ENCODE measurements at places on chromosomes 11 and 22.

GRCh38 chr22:21038405-21038804, 6.0 kb upstream of the SLC7A4 start:
- no peak for DNase-seq

GRCh38 chr11:118046964-118047700, 29.7 kb upstream of the TMPRSS4 start:
- DNase-seq, result no peak

- no peak for DNase-seq
Measured at GRCh38 chr11:48006301-48006992, 26.1 kb downstream of the PTPRJ start.

DNA sequence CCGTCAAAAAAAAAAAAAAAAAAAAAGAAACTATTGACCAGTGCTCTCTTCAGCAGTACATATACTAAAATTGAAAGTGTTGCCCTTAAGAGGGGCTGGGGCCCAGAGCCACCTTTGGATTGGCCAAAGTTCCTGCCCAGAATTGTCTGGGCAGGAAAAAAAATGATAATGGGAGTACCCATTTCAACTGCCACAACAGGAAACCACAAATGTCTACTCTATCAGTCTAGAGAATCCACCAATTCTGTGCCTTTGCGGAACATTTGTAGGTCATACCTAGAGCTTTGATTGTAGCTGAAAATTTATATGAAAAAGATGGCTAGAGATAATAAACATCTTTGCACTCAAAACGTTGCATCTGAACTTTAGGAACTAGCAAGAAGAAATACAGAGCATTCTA, 69.4 kb downstream of the FAM76B start:
- DNase-seq, result no peak

DNA sequence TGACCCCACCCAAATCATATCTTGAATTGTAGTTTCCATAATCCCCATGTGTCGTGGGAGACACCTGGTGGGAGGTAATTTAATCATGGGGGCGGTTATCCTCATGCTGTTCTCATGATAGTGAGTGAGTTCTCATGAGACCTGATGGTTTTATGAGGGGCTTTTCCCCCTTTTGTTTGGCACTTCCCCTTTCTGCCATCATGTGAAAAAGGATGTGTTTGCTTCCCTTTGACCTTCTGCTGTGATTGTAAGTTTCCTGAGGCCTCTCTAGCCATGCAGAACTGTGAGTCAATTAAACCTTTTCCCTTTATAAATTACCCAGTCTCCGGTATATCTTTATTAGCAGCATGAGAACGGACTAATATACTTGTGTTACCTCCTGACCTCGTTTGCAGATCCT, 156.6 kb upstream of the MTNR1B start:
- no peak for DNase-seq

DNA sequence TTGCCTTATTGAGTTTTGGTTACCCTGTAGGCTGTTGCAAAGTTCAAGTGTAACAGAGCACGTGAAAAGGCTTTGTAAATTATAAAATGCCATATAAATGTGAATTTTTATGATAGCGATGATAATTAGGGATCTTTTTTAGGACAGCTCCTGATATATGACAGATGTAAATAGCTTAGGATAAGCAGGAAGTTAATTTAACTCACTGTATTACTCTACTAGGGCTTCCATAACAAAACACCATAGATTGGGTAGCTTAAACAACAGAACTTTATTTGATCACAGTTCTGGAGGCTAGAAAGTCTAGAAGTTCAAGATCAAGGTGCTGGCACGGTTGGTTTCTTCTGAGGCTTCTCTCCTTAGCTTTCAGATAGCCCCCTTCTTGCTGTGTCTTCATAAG, 17.0 kb upstream of the PDE3B start:
- DNase-seq, result no peak

DNA sequence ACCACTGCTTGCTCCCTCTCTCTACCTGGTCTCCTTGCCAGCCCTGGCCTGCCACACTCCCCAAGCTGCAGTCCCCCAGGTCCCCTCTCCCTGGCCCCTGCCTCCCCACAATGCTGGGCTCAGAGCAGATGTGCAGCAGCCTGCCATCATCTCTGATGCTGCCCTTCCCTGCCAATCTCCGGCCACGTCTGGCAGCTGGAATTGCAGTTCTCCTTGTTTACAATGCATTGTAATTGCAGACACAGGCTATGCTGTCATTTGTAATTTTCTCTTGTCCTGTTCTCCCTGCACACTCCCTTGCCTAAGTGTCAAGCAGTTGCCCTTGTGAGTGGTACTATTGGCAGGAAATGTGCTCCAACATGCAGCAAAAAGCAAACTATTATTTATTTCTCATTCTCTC, 222.3 kb downstream of the NTM start:
- DNase-seq, result no peak

- no peak for DNase-seq
Measured at GRCh38 chr22:44588348-44588747, 90.3 kb upstream of the RTL6 start.

DNA sequence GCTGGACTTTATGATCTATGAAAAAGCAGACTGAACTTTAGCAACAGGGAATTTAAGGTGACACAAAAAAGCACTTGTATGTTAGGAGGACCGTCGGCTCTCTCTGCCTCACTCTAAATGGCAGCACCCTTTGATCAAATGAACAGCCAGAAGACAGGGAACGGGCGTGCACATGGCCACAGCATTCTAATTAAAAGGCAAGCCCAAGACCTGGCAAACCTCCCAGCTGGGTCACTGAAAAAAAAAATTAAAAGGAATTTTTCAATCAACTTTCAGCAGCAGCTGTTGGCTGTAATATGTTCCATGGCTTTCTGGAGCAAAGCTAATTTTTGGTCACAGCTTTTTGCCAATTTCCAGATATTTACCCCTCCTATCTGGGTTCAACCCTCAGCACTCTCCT, 116.5 kb downstream of the C11orf58 start:
- no peak for DNase-seq

GRCh38 chr11:78420255-78420764, 2.7 kb upstream of the GAB2 start:
- DNase-seq, result no peak

GRCh38 chr11:69470301-69470700, 11.2 kb upstream of the LINC01488 start:
- no peak for DNase-seq

GRCh38 chr22:46051646-46052045, 74.7 kb upstream of the WNT7B start:
- DNase-seq, result no peak

- DNase-seq, result no peak
Measured at GRCh38 chr11:22775248-22775647, 54.4 kb downstream of the SVIP start.

DNA sequence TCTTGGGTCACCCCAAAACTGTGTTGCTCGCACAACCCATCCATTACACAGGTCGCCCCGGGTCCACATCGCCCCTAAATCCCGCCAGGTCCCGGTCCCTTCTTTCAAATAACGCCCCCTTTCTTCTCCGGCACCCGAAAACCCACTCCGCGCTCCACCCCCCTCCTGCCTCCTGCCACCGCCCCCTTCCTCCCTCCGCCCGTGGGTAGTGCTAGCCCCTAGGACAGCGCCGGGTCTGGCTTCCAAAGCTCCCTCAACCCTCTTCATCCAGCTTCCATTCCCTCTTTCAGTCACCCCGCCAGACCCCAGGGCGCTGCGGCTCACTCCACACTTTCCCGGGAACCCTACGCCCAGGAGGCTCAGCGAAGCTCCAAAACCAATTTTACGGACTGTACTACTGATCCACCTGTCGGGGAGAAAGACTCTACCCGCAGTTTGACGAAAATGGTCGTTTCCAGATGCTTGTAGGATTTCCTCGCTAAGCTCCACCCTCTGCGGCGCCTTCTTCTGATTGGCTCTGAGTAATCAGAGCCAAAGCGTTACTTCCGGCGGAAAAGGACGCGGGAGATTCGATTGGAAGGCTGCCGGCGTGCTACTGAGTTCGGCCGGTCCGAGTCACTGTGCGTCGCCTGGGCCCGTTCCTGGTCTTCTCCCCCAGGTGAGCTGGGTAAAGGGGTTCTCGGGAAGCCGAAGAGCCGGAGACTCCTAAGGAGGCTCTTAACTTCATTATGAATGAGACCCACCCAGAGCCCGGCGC, at the start of gene DDIAS:
DDIAS (plus strand) TSS at position 572 of the 757 bp plus-strand sequence. CDS start 13,003 bp downstream, outside the sequence.
- DNase-seq, result peak; percentile 95

GRCh38 chr22:31233001-31233400, 20.9 kb downstream of the LIMK2 start:
- DNase-seq, result no peak

DNA sequence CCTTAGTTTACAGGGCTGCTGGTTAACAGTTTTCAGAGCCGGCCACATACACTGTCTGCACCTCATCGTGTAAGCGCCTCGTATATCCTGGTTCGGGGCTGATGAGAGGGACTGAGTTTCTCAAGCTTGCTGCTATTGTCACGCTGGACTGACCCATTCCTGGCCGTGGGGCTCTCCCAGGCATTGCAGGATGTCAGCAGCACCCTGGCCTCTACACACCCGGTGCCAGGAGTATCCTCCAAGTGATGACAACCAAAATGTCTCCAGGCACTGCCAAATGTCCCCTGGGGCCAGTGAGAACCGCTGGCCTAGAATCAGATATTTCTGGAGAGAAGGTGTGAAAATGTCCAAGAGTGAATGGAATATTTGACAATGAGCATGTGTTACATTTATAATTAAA, 82.8 kb downstream of the ST3GAL4 start:
- no peak for DNase-seq

- no peak for DNase-seq
Measured at GRCh38 chr11:10823152-10823579, 14.4 kb upstream of the EIF4G2 start.

DNA sequence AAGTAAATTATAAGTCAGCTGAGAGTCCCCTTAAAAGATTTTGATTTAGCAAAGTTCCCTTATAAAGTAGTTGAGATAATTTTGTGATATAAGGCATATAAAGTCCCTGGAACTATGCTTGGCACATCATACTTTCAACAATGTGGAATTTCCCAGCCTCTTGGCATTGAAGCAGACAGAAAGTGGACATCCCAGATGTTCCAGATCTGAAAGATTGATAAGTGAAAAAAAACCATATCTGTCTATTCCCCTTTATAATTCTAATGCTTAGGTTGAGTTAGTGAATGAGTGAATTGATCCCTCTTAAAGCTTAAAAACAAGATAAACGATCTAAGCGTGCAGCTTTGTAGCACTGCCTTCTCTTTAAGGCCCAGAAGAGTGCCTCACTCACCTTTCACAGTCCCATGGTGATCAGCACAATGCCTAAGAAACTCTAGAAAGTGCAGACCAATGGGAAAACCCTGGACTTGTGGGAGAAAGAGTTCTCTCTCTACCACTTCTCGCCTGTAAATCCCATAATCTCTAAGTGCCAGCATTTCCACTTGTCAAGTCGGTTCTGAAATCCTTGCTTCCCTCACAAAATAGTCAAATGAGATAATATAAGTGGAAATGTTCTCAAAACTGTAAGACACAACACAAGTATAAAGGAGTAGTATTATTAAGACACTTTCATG, 17.8 kb downstream of the FIBIN start:
- no peak for DNase-seq

DNA sequence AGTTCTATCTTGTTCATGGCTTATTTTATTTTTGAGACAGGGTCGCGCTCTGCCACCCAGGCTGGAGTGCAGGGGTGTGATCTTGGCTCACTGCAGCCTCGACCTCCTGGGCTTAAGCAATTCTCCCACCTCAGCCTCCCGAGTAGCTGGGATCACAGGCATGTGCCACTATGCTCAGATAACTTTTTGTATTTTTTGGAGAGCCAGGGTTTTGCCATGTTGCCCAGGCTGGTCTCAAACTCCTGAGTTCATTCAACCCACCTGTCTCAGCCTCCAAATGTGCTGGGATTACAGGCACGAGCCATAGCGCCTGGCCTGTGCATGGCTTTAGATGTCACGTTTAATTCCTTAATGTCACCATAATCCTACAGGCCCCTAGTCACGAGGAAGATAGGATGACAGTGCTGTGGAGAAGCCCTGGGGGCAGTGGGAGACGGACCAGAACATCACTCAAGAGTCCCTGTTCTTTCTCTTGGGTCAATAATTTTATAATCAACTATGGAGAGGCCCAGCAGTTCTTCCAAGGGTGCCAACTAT, 99.5 kb downstream of the RDX start:
- DNase-seq, result no peak

DNA sequence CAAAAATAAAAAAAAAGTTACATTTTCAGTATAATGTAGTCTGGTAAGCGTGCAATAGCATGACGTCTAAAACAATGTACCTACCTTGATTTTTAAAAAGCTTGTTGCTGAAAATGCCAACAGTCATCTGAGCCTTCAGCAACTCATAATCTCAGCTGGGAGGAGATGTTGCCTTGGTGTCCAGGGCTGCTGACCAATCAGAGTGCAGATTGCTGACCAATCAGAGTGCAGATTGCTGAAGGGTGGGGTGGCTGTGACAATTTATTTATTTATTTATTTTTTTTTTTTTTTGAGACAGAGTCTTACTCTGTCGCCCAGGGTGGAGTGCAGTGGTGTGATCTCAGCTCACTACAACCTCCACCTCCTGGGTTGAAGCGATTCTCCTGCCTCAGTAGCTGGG, 17.8 kb downstream of the ZBED4 start:
- DNase-seq, result no peak

GRCh38 chr11:66867425-66868040, 10.7 kb downstream of the LRFN4 start:
- no peak for DNase-seq

DNA sequence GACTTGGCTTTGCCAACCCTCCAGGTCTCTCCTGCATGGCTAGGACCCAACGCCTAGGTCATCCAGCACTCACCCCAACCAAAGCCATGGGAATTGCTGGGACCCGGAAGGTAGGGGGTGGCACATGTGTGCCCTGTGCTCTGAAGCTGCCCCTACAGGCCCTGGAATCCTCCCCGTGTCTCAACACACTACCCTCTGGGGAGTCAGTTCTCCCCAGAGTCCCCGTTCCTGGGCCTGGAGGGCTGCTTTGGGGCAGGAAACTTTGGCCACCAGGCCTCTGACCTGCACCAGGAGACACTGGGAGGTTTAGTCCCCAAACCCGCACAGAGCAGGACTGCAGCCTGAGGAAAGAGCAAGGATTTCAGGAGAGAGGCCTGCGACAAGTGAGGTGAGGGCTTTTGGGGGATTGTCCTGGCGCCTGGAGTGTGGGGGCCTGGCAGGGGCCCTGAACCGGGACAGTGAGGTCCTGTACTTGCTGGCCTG, 495 bp upstream of the IFITM1 start:
- no peak for DNase-seq

DNA sequence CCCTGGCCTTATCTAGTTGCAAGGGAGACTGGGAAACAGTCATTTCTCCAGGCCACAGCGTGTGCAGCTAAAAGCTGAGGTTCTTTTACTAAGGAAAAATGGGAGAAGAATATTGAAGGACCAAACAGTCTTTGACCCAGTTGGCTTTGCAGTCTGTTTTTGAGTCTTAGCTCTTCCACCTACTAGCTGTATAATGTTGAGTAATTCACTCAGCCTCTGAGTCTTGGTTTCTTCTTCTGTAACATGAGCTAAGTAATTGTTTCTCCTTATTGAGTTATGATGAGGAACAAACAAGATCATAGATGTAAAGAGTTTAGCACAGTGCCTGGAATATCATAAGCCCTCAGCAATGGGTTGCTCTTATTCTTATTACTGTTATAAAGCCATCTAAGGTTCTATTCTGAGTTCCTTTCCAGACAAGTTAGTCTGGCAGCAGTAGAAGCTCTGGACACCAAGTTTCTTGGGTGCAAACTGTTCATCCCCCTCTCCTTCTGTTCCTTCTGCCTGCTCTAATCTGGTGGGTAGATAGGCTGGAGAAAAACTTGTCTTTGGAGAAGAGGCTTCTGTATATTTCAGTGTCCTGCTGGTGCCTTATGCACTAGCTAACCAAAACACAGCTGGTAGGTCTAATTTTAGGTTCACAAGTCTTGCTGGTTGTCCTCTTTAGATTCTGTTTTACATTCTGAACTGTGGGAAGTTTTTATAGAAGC, 13.5 kb downstream of the TRIM44 start:
- DNase-seq, result no peak
